ENCODE measurements at places on chromosomes 5 and 9.

DNA sequence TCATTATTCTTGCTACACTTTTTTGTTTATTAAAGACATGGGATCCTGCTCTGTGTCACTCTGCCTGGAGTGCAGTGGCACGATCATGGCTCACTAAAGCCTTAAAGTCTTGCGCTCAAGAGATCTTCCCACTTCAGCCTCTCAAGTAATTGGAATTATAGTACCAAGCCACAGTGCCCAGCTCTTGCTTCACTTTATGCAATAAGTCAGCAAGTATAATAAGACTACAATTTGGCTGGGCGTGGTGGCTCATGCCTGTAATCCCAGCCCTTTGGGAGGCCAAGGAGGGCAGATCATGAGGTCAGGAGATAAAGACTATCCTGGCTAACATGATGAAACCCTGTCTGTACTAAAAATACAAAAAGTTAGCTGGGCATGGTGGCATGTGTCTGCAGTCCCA is 5.9 kb downstream of the C9orf153 start:
- DNase-seq: no peak

DNA sequence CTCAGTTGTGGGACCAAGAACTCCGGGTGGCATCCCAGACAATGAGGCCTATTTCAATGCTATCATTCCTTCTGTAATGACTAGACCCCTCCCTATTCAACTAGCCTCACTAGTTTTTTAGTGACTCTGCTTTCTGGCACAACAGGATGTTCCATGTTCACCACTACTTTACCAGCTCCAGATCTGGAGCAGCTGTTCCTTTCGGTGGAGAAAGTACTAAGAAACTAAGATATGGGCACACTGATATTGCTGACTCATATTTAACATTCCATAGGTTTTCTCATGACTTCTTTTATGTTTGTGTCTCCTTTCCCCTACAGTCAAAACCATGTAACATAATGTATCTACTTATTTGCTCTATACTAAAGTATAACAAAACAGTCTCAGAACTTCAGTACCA is 24.1 kb downstream of the IL33 start:
- no peak for DNase-seq

DNA sequence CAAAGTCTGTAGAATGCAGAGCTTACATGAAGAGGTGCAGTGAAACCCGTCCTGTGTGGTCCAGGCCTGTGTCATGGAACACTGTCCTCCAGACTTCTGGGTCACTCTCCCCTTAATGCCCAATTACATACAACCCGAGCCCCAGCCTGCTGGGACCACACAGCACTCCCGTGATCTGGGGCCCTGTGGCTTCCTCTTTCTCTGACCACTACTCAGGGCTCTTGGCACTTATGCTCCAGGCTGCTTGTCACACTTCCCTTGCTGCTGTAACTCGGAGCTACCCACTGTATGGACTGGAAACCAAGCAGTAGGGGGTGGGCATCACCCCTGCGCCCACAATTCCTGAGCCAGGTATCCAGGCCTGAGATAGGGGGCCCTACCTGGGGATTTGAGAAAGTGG is 10.3 kb upstream of the IL3 start:
- DNase-seq: no peak

GRCh38 chr9:137626464-137626863 is 7.7 kb downstream of the EHMT1 start:
- no peak for DNase-seq

- no peak for DNase-seq
Observed at GRCh38 chr5:22488427-22488826, 364.7 kb downstream of the CDH12 start.

GRCh38 chr9:102499468-102499867 is 495.7 kb upstream of the CYLC2 start:
- no peak for DNase-seq

DNA sequence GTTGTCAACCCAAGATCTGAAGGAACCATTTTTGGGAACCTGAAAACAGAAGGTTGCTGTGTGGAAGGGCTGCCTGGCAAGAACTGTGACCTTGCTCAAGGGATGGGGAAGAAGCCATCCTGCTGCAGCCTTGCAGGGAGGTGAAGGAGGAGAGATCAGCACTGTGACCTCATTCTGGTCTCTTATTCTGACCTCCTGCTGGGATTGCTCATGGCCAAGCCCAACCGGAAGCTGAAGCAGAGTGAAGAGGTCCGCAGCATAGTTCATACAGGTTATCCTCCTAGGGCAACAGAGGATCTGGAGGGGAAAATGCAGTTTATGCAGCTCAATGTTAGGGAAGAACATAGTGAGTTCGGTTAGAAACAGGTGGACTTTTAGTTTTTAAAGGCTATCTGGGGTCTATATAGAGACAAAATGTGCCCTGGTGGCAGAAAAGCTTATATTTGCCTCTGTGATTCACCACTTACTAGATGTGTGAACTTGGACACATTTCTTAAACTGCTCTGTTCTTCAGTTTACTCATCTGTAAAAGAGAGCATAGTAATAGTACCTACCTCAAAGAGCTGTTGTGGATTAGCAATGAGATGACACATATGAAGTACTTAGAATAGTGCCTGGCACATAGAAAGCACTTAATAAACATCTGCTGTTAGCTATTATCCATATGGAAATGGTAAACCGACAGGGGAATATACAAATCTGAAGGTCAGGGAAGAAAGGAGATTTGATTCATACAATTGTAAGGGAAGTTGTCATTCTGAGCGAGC is 57.9 kb upstream of the BNC2 start:
- DNase-seq: no peak

Data from NCI-H446 treated with DMSO at 0.1 percent for 48 hours (cell line).